ENCODE measurements at places on chromosomes 1 and 21.

DNA sequence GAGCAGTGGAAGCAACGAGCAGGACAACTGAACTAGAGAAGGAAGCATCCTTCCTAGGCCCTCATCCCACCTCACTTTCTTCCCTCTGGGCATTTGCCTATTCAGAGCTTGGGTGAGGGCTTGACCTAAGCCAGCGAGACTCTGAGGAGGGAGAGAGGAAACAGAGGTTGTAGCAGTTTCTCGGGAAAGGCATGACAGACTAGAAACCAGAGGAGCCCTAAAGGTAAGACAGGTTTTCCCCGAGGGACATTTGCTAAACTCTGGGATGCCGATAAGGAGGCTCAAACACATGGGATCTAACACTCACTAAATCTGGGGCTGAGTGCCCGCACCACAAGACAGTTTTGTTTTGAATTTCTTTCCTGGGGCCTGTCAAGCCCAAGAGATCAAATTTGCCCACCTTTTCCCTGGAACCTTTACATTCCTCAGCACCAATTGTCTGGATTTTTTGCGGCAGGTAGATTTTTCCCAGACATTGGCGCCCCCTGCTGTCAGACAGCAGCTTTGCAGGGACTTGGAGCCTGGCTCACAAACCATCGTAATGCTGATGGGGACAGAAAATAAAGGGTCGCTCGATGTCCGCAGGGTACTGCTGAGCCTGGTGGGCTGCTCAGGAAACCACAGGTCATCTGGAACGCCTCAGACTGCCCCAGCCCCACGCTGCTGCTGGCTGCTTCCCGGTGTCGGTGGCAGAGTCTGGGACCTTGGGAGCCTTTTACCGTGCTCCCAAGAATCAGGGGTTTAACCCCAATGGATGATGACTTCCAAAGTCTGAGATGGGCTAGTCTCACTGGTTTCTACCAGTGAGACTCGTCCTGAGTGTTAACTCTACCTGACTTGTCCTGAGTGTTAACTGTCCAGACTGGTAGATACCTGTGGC is 23.4 kb upstream of the TSPAN2 start:
- no peak for DNase-seq

DNA sequence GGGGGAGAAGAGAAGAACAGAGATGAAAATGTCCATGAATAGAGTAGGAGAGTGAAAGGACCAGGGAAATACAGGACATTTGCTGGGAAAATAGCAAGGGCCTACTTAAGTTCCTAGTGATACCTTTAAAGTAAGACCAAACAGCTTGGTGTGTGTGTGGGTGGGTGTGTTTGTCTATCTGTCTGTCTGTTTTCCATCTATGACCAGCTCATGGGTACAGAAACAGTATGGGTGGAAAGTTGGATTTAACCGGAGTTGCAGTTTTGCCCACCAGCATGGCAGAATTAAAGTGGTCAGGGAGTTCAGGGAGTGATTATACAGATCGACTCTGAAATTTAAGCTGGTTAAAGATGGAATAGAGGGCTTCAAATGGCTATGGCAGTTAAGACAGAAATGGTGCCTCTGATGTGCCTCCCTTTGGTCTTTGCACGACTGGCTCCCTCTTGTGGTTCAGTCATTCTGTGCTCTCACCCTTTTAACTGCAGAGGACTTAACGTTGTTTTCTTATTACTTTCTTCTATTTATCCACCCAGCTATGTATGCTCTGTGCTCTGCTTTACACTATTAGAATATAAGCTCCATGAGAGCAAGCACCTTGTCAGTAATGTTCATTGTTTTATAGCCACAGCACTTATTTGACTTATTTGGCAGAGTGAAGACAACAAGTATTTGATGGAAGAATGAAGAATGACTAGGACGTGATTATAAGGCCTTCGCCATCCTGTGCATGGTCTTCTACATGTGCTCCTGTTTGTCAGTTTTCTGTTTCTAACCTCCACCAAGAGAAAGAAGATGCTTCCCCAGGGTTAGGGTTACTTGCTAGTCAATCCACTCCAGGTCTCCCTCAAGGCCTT is 72.7 kb upstream of the AK4 start:
- DNase-seq: no peak

DNA sequence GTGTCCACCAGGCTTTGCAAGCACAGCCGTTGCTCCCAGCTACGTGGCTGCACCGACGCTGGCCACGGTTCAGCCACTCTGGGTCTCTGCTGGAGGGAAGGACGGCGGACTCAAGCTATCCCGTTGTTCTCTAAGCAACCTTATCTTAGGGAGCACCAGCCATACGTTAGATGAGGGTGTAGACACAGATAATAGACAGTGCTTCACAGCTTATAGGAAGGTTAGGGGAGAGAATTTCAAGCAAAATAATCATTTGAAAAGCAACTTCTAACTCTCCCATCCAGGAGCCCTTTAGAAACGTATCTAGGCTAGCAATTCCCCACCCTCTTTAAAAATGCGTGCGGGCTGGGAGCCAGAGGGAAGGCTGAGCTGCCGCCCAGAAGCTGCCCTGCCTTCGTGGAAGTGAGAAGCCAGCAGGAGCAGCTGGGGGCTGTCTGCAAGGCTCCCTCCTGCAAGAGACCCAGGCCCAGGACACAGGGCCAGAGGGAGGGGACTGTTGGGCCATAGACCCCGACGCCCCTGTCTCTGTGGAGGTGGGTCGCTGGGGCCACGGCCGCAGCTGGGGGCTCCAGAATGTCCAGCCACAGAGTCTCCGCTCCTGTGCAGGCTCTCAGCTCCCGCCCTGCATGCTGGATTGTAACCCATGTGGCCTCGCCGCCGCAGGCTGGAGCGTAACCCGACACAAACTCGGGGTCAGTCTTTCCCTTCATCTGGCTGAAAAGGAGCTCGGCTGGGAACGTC is 31.2 kb upstream of the COL6A2 start:
- DNase-seq: no peak

DNA sequence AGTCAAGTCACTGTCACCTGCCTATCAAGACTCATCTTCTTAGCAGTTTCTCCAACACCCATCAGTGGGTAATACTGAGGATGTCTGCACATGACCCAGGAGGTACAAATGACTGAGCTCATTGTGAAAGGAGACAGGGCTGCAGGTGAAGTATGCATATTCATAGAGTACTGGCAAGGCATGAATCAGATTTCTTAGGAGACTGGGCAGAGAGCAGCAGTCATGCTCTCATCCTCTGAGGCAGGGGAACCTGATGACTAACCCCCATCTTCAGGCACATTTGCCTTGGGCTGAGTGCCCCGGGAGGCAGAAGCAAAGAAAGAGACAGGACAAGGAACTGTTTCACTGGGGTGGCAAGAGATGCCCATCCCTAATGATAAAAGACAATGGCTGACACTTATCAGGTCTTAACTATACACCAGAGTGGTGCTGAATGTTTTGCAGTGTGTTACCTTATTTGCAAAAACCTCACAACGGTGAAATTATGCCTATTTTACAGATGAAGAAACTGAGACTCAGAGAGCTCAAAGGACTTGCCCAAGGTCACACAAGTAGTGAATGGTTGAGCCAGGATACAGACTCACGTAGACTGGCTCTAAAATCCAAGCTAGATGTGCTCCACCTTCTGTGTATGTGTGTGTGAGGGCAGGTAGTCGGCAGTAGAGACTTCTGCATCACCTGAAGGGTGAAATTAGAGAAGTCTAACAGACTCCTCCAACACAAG is 9.2 kb upstream of the GRHL3 start:
- DNase-seq: no peak

- DNase-seq: no peak
Observed at GRCh38 chr1:156510709-156511108, 10.1 kb upstream of the MEF2D start.

- no peak for DNase-seq
Observed at GRCh38 chr1:112196731-112197130, 199.3 kb upstream of the CTTNBP2NL start.

DNA sequence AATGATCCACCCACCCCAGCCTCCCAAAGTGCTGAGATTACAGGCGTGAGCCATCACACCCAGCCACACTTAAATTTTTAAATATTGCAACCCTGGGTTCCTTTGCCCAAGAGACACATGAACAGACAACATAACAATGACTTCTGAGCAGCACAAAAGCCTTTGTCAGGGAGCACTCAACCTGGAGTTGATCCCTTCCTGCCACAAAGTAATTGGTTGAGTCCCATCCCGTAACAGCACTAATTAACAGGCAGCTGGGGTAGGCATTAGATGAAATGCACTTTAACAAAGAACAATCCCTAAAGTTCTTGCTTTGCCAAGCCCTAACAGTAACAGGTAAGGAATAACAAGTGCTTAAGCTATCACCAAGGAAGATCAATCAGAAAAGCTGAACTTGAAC is 5.9 kb upstream of the BCAR3 start:
- no peak for DNase-seq

- no peak for DNase-seq
Observed at GRCh38 chr1:53957194-53957818, 11.2 kb downstream of the LRRC42 start.

DNA sequence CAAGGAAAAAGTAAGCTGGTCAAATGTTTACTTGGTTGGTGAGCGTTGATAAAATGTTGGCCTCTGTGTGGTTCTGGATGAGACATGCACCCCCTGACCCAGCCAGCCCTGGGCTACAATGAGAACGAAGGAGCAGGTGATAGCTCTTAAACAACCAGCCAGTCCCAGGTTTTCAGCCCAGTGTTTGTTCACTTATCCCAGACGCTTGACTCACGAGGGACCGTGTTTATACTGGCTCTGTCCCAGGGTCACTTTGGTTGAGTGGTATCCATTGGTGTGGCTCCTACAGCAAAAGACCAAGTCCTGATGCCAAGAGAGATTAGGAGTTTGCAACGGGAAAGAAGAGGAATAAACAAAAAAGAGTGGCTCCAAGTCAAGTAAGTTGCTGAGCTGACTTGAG is 86.9 kb downstream of the KCNJ15 start:
- DNase-seq: no peak

DNA sequence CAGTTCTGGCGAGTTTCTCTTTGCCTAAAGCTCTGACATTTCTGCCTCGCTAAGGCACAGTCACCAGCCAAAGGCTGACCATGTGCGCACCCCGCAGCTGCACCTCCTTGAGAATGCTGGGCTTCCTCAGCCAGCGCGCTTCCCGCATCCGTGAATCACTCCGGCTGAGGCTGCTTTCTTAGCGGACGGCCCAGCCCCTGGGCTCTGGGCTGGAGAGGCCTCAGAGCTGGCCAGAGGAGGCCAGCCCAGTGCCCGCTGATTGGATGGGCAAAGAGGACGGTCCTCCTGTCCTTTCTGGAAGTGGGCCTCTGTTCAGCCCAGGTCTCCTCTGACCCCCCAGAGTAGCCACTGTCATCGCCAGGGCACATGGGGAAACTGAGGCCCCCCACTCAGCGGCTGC is 56.1 kb downstream of the PRDM16 start:
- DNase-seq: no peak

DNA sequence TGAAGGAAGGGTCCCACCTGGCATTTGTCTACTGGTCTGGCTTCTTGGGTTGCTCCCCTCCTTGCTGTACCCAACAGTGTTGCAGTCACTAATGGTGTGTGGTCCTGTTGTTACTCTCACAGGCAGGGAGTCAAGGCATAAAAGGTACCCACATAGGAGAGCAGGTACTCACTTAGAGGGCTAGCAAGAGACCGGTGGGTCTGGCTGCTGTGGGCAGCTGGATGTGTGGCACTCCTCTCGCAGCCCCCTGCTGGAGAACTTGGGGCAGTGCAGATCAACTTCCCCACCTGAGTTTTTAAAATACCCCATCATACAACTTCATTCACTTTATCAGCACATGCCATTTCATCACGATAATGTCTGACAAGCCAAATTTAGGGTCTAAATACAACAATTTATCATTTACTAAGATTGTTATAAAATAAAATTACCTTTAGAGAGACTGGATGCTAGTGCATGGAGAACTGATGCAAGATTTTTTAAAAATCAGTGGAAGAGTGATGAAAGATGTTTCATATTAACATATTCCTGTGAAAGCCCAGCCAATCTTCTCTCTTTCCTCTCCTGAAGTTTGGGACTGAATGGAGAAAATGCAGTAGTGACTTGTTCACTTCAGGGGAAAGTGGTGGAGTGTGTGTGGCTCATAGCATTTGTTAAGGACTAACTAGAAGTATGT is 42.8 kb downstream of the ACP6 start:
- DNase-seq: no peak

DNA sequence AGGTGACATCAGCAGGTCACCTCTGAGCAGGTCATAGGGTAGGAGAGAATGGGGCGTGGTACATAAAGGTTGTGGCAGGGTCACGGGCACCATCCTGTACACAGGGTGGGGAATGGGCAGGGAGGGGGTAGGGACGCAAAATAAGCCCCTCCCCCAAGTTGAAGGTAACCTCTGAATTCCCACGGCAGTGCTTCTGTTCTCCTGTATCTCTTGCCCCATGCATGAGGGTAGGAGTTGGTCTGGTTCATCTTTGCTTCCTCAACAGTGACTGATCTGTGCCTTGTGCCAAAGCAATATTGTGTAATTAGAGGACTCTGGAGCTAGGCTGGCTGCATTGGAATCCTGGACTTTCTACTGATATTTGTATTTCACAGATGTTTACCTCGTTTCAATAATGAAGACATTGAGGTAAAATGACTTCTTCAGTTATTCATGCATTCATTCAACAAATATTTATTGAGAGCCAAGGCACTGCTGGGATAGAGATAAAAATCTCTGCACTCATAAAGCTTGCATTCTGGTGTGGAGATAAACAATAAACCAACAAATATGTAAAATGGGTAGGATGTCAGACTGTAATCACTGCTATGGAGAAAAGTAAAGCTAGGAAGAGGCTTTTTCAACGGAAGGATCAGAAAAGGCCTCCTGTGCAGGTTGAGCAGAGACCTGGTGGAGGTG is 18.4 kb upstream of the GFI1 start:
- no peak for DNase-seq

GRCh38 chr1:180255536-180256340 is 25.7 kb downstream of the LHX4 start:
- no peak for DNase-seq

DNA sequence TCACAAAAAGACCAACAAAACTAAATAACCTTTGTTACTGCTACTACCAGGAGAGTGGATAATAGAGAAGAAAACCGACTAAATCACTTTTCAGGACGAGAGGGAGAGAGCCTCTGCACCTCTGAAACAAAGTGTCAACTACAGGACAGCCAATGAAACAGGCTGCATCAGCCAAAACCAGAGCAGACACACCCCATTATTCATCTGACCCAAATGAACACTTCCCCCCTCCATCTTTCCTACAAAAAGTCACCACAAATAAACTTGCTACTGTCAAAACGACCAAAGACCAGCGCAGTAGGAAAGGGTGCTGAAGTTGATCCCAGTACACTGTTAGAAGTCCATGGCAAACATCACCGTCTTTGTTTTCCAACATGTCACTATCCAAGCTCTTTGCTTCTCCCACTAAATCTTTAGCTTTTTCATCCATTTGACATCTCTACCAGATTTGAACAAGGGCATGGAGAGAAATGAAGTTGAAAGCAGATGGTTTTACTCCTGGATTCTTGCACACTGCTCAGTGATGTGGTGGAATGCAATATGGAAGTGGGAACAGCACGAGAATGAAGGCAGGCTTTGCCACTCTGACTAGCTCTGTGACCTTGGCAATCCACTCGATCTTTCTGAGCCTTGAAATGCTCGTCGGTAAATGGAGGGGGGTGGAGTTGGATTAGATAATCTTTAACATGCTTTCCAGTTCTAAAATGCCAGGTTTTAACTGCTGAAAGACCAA is 20.5 kb downstream of the DSTYK start:
- DNase-seq: no peak

Measured in GOT3 (cell line).